ENCODE measurements at places on chromosomes 3 and 15.

DNA sequence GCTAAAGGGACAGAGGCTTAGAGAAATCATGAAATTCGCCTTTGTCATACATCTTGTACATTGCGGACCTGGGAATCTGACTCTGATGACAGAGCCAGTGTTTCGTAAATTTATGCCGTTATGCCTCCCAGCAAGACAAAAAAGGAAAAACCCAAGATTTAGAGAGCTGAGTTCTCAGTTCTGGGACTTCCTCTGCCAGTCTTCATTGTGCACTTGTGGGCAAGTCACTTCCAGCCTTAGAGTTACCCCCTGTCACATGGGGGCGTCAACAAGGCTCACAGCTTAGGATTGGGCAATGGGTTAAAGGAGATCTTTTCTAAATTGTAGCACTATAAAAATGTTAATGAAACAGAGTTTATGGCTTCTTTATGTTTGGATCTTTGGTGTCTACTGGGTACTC is 41.9 kb upstream of the MITF start:
- no peak for DNase-seq

DNA sequence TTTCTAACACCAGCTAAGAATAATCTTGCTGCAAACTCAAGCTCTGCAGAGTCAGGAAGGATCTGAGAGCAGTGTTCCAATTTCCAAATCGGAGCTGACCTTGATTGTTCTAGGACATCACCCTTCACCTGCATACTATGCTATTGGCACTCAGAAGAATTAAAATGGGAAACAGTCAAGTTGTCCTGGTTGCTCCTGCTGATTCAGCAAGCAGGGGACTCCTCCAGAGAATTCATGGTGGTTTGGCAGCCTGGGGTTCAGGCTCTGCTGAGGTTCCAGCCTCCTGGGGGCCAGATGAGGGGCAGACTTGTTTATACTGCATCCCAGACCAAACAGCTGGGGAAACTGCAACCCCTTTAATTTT is 213.7 kb upstream of the ADAMTS9 start:
- DNase-seq, result no peak

DNA sequence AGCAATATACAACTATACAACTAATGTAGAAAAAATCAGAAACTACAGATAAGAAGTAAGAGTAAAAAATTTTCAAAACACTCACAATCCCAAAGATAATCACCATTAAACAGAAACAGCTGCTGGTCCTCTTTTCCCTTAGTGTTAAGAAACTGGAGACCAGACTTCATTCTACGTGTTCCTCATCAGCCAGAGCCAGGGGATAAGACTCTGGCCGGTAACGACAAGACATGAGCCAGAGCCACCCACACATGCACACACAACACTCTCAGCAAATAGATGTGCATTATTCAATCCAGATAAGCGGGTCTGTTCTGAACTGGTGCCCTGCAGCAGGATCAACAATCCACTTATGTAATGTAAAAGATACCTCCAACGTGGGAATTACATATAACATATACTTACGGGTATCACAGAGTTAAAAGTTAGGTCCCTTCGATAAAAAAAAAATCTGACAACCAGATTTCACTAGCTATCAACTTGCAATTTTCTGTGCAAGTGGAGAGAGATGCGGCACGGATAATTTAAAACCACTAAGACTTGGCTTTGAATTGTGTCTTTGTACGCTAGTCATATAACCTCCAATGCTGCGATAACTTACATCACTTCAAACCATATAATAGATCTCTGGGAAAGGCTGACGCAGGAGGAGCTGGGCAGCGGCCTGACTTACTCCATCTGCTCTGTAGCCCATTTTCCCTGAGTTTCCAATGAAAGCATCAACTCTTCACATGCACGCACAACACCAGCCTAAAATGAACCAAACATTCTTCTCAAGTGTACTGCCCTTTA is 17.8 kb downstream of the PRICKLE2 start:
- no peak for DNase-seq

DNA sequence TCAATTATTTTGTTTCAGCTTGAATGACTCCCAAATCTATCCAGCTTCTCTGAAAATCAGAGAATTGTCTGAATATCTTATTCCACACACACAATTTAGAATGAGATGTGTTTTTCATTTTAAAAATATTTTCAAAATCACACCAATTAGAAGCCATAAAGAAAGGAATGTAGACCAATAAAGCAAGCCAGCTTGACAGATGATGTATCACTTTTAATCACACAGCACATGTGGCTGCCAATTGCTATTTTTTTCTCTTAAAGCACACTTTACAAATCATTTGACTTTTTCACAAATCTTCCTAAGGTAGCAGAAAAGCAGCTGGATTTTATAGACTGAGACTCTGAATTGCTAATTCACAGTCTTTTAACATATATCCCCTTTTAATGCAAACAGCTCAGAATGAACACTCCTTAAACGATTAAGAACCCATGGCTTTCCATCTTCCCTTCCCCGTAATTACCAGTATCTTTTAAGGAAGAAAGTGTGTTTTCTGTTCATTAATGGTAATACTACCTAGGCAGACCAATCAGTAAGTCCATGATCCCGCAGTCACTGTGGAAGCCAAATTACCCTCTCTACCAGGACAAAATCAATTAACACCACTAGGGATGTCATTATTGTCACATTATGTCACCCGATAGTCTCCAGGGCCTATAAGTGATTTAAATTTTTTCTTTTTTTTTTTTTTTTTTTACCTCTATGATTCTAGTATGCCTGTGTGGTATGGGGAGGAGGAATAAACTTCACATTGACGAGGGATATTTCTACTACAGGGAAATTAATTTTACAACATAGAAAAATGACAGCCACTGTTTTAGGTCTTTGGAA is 250.0 kb upstream of the VEPH1 start:
- DNase-seq, result no peak

DNA sequence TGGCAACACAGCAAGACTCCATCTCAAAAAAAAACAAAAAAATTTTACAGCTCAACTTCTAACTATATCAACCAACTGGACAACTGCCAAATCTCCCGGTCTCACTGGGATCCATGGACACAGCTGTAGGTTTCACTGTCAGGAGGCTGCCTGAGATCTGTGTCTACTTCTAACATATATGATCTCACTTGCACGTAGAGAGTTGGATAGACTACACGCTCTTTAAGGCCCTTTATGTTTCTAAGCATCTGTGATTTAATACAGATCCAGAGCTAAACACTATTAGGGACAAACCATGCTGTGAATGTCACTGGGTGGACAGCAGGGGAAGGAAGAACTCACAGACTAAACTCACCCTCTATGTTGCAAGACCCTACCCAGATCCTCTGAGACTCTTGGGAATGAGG is 13.0 kb upstream of the APOD start:
- no peak for DNase-seq

DNA sequence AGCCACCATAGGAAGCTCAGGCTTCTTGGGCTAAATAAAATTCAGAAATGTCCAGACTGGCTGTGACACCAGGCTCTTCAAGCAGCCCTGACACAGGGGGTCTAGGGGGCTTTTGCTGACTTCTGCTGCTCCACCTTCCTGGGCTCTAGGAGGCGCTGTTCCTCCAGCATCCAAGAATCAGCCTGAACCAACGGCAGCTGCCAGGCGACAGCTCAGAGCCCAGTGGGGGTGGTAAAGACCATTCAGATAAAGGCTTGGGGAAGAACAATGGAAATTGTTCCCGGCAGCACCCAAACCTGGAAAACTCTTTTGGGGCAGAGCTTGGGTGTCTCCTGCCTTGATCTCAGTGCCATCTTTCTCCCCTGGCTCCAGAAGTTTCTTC is 21.6 kb upstream of the PSTPIP1 start:
- DNase-seq, result no peak

- no peak for DNase-seq
Observed at GRCh38 chr3:166721466-166721865, 658.6 kb downstream of the ZBBX start.

DNA sequence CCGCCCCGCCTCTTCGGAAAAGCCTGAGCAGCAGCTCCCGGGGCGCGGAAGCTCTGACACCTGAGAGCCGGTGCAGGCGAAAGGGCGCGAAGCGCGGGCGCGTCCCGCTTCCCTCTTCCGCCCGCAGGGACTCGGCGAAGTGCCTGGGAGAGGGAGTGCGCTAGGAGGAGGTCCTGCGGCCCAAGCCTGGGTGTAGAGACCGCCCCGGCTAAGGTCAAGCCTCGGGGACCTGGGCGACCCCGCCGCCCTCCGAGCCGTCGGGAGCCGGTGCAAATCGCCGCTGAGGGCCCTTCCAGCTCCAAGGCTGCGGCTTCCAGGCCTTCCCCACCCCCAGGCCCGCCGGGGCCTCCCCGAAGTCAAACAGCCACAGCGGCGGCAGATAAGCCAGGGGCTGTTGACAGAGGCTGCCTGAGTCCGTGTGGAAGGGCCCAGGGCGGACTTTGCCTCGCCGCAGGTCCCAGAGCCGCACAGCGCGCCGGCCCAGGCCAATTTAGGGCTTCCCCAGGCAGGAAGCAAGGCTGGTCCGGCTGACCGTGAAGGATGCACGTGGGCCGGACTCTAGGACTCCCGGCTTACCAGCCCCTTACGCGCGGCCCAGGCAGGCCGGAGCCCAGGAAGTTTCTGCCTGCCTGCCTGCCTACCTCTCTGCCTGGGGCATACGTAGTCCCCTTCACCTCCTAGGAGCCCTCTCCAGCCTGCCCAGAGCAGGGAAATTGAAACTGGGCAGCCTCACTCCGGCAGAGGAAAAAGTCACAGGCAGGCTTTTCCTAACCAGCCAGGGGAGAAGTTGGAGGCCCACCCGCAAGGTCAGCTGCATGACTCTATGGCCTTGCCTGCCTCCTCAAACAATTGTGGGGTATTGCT is 2.3 kb downstream of the ITPKA start:
- DNase-seq, result no peak

GRCh38 chr3:123818324-123818920 is 65.7 kb downstream of the MYLK start:
- DNase-seq, result peak; percentile 52

- DNase-seq, result peak; percentile 59
Observed at GRCh38 chr3:172280406-172281051, 167.7 kb downstream of the GHSR start.

- DNase-seq, result no peak
Observed at GRCh38 chr15:90647326-90647725, 69.8 kb upstream of the BLM start.

DNA sequence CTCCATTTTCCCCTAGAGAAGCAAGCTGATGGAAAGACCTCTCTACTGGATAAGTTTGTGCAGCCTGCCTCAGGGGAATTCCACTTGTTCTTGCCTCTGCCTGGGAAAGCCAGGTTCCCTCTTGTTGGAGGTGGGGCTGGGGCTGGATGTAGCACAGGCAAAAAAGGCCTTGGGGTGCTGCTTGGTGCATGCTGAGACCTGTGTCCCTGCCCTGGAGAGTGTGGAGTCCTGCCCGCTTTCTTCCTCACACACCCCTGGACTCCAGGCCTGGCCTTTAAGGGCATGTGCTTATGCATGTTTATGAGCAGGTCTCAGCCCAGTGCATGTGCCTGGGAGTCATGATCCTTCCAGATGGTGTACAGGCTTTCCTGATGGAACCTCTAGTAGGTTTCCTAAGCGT is 23.5 kb upstream of the JMJD7 start:
- DNase-seq, result no peak

- no peak for DNase-seq
Observed at GRCh38 chr15:66184492-66184891, 69.1 kb downstream of the MEGF11 start.

DNA sequence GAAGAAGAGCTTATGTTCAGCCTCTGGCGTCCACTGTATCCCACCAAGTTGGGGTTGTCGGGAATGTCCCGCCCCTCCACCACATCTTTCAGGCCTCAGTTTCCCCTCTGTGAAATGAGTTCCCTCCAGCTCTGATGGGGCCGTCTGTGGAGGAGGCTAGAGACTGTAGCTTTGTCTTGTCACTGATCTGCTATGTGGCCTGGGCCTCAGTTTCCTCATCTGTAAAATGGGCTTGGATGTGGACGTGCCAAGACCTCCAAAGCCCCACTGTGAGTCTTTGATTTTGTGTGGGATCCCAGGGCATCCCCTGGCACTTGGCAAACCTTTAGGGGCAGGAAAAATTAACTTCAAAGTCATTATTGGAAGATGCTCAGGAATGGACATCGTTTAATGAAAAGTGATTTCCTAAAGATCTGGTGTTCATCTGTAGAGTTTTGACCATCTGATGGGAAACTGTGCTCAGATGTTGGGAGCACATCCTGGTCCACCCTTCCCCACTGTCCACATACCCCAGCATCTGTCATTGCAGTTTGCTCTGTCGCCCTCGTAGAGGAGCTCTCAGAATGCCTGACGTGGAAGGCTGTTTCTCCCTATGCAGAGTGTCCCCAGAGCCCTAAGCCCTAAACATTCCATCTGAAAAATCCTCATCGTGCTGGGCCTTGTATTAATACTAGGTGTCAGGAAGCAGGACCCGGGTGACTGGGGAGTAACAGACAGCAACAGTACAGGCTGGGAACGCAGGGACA is 28.5 kb downstream of the SLC6A6 start:
- DNase-seq, result no peak

- DNase-seq, result peak; percentile 89
Observed at GRCh38 chr15:99536422-99537040, 29.3 kb upstream of the MEF2A start.

DNA sequence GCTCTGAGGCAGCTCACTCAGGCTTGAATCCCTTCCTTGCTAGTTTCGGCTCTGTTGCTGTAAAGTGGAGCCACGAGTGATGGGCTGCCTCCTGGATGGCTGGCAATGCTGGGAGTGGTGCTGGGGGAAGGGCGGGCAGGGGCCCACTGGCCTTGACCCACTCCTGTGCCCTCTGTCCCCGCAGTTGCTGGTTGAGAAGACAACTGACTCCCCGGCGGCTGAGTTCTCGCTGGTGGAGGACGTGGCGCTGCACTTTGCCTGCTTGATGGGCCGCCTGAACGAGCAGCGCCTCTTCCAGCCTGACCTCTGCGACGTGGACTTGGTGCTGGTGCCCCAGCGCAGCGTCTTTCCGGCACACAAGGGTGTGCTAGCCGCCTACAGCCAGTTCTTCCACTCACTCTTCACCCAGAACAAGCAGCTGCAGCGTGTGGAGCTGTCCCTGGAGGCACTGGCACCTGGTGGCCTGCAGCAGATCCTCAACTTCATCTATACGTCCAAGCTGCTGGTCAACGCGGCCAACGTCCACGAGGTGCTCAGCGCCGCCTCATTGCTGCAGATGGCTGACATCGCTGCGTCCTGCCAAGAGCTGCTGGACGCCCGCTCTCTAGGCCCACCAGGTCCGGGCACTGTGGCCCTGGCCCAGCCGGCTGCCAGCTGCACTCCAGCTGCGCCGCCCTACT is 4.7 kb downstream of the ZBTB47 start:
- no peak for DNase-seq

GRCh38 chr15:48415036-48415886 is 84.0 kb downstream of the DUT start:
- peak; percentile 25 for DNase-seq

- no peak for DNase-seq
Observed at GRCh38 chr15:42736178-42736792, 643 bp downstream of the CDAN1 start.

All from LHCN-M2 (cell line).